Fibroblast of the aortic adventitia (primary cell): ENCODE measurements at places on chromosomes 2 and 18.
A peak's percentile ranks its signal among the peaks of the same experiment; 100 is the strongest.

GRCh38 chr2:195687320-195688086, 30.5 kb downstream of the SLC39A10 start:
- DNase-seq, result no peak

- no peak for DNase-seq
Measured at GRCh38 chr2:6283259-6283658, 582.4 kb downstream of the CMPK2 start.

DNA sequence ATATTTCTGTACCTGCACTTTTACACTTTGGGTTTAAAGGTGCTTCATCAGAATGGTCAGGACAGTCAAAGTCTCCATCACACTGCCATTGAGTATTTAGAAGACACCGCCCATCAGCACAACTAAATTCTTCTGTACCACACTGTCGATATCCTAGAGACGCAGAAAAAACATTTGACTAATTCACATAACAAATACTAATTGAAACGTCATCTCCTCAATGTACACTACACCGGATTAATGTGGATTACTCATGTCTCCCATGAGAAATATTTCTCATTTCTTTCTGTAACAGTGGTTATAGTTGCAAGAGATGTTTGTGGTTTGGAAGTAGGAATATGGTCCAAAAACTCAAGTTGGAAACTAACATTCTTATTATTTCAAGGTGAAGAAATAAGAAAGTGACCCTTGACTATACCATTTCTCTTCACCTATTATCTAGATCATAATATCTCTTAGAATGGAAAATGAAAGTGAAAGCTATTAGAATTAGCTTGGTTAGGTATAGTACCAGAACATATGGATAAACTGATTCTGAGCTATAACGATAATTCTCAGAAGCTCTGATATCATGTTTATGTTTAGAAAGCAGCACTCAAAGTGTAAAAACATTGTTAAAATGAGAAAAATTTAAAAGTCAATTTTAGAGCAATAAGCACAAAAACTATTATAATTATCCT, 1627.7 kb downstream of the LRP1B start:
- DNase-seq, result peak; percentile 83

- no peak for DNase-seq
Measured at GRCh38 chr2:85950743-85951142, 62.0 kb upstream of the ST3GAL5 start.

GRCh38 chr18:21049306-21049705, 62.3 kb downstream of the ROCK1 start:
- no peak for DNase-seq

DNA sequence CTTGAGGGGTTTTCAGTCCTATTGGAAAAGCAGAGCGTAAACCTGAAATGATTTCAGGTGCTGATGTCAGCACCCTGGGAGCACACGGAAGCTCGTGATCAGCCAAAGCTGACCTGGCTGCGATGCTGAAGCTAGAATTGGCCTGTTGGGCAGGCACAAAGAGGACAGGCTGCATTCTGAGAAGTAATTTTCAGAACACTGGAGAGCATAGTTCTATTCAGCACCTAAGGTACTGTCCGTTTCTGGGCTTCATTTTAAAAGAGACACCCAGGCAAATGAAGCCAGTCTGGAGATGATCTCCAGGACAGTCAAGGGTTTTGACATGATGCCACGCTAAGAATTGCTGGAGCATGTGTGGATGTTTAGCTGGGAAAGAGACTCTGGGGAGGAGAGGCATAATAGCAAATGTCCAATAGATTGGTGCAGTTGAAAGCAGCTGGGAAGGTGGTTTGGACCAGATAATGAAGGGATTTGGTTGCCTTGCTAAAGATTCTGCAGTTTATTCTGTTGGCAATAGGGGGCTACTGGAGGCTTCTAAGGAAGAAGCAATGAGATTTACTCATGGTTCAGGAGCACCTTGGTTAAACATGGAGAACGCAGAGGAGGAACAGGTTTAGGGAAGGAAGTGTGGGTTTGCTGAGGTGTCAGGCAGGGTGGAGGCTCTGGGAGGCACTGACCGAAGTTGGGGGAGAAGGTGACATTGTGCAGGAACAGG, 86.6 kb downstream of the ACOXL start:
- DNase-seq, result no peak

- peak; percentile 99 for DNase-seq
Measured at GRCh38 chr2:102070058-102070642, 72.4 kb upstream of the IL1R1 start.

DNA sequence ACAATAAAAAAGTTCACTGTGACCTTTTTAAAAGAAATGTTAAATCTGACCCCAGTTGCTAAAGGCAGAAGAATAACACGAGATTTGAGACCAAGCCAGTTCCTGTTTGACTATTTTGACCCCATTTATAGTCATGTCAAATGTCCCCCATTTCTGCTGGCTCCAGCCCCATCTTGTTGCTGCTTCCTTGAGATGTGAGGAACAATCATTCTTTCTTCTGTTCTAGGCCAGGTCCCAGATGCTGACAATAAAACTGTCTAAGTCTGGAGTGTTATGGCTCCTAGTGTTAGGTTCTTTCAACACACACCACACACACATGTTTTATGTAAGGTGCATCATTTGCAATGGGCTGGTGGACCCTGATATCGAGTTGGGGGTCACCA, 92.0 kb upstream of the CYP1B1 start:
- no peak for DNase-seq

- peak; percentile 24 for DNase-seq
Measured at GRCh38 chr2:101255501-101255900, 2.8 kb downstream of the CNOT11 start.

GRCh38 chr2:220270481-220271070, 643.1 kb downstream of the SLC4A3 start:
- no peak for DNase-seq

DNA sequence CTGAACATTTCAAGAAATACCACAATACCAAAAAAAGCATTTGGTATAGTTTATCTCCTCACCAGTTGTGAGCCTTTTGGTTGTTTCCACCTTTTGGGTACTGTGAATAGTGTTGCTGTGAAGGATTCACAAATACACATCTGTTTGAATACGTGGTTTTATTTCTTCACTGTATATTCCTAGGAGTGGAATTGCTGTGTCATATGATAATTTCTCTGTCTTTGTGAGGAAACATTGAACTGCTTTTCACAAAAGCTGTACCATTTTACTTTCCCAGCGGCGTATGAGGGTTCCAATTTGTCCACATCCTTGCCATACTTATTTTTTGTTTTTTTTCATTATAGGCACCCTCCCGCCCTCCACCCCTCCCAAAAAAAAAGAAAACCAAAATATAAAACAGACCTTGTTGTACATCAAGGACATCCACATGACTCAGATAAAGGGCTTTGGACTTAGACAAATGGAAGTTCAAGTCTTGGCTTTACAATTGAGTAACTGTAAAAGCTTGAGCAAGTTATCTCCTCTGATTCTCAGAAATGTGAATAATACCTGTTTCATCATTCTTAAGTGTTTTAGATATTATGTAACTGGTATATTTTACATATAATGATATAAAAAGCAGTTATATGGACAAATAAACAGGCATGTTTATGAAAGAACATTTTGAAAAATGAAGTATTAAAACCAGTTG, 19.0 kb downstream of the UBE2E3 start:
- DNase-seq, result peak; percentile 30

- DNase-seq, result peak; percentile 35
Measured at GRCh38 chr2:163692611-163693482, 43.0 kb downstream of the FIGN start.

DNA sequence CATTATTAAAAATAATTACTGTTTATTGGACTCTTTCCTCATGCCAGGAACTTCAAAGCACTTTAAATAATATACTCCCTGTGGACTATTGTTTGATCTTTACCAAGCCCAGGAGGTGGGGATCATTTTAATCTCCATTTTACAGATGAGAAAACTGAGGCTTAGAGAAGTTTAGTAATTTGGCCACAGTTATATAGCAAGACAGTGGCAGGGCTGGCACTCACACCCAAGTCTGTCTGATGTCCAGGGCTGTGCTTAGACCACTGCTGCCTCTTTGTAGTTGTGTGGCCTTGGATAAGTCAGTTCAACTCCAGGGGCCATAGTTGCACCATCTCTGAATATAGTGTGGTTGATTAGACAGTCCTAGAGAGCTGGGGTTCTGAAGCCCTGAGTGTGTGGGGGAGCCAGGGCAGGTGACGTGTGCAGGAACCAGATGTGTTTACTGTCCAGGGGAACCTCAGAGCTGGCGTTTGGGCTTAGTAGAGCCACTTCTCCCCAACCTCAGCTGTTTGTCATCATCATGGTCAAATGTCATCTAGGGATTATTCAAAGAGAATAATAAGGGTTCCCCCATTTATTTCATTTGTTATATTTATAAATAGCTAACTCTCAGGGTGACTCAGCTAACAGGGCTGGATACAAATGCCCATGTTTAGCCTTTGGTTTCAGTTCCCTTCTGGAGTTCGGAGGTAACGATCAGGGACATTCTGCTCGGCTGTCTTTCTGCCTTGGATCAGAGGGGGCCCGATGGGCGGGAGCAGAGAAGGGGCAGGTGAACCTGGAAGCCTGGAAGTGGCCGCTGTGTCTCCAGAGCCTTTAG, 68.0 kb downstream of the BOLA3 start:
- no peak for DNase-seq

DNA sequence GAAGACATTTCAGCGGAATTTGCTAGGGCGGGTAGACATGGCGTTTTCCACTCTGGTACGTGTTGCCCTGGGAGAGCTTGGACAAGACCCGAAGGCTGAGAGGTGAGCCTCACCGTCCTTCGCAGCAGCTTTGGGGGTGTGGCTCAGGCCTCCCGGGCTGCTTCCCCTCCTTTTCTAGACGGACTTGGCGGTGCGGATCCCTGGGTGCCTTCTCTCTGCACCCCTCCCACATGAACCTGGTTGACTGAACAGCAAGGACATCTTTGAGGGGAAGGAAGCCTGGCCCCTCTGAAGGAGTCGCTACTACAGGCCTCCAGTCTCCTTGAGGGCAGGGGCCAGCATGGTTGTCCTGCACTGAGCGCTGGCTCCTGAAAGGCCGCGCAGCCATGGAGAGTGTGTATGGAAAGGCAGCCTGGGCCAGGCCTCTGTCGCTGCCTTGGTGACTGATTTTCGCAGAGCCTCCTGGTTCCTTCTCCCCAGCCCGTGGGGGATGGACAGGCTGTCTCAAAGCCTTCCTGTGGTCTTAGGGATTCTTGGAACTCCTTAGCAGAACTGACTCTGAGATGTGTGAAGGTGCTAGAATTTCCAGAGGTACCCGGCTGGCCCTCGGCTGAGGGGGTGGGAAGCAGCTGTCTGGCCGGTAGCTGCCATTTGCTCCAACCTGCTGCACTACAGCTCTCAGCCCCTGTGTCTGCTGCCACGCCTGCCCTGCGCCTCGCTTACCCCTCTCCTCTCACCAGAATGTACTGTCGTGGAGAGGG, 9.9 kb downstream of the CNNM4 start:
- DNase-seq, result no peak

- DNase-seq, result peak; percentile 43
Measured at GRCh38 chr2:179377296-179377695, 112.7 kb upstream of the SESTD1 start.

DNA sequence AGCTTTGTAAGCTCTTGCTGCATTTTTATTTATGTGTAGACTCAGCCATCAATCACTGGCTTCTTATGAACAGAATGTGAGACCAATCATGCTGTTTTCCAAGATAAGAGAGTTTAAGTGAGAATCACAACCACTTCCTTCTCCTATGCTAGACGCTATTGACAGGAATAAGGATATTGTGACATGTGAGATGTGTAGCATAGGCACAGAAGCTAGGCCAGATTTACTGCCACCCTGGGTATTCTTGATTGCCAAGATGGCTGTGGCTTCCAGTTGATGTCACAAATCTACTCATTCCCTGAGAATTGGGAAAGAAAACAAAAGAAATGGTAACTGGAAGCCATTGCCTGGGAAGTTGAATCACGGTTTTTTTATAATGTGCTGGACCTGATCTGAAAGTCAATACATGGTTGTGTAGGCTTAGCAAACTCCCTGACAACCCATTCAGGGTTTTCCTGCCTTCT, 49.9 kb downstream of the RAB27B start:
- no peak for DNase-seq

GRCh38 chr2:240134956-240135520, 1.1 kb downstream of the COPS9 start:
- no peak for DNase-seq

- no peak for DNase-seq
Measured at GRCh38 chr2:223921204-223921603, 23.9 kb downstream of the WDFY1 start.

GRCh38 chr2:151161821-151162551, 99.7 kb downstream of the RBM43 start:
- peak; percentile 75 for DNase-seq

- DNase-seq, result no peak
Measured at GRCh38 chr2:60067006-60067405, 486.4 kb downstream of the BCL11A start.

- peak; percentile 51 for DNase-seq
Measured at GRCh38 chr2:186554850-186555671, 34.8 kb upstream of the ITGAV start.

- peak; percentile 96 for DNase-seq
Measured at GRCh38 chr2:29606104-29607037, 315.0 kb downstream of the ALK start.

DNA sequence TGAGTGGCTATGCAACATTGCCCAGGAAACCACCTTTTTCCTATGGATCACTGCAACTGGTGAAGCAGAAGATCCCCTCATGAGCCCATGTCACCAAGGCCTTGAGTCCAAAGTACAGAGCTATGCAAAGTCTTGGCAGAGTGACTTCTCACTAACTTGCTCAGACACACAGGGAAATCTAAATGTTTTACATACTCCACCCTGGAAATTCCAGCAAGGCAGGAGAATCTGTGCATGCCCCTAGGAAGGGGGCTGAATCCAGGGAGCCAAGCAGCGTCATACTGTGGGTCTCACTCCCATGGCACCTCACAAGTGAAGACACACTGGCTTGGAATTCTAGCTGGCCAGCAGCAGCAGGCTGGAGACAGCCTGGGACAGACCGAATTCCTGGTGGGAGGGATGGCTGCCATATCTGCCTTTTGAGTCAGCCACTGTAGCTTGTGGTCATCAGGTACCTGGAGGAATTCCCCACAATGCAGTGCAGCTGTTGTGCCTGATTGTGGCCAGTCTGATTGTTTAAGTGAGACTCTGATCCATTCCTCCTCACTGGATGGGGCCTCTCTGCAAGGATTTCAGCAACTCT, 1817.4 kb downstream of the SUCLG1 start:
- no peak for DNase-seq

- DNase-seq, result no peak
Measured at GRCh38 chr2:54388076-54388475, 68.1 kb upstream of the SPTBN1 start.

DNA sequence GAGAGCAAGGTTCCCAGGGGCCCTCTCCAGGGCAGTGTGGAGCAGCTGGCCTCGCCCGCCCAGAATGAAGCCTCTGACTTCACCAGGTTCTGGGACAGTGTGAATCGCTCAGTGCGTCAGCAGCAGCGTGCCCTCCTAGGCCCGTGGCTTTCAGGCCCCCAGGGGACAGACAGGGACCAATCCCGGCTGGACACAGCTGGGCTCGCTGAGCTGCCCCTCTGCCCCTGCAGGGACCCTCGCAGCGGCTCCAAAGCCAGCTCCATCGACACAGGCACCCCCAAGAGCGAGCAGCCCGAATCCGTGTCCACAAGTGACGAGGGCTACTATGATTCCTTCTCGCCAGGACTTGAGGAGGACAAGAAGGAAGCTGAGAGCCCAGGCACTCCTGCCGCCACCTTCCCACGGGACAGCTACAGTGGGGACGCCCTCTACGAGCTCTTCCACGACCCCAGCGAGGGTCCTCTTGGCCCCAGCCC, 7.6 kb downstream of the AMER3 start:
- DNase-seq, result no peak

- DNase-seq, result no peak
Measured at GRCh38 chr2:98568161-98568956, 40.0 kb downstream of the COA5 start.
